Fibroblast of the aortic adventitia (primary cell): ENCODE measurements at places on chromosomes 5 and 9. TPM values are rescaled to one million over a fixed set of nuclear protein-coding genes. Genes with fewer than 3 reads are reported as not detected.

DNA sequence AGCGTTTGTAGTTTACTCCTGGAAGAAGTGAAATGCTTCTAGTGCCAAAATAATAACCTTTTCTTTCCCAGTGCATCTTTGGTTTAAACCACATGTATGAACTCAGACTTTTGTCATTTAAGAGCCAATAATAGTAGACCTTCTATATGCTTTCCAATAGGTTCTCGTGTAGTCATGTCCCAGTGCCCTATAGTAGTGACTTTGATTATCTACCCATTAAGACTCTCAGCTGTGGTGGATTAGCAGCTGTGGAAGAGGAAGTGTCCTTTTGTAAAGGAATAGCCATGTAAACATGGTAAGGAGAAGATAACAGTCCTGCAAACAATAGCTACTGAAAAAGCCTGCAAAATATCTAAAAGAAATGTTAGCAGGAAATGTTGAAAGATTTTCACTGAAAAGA, 765.3 kb downstream of the MTRR start:
- no peak for DNase-seq

GRAMD2B gene
- 13.5 and 23.5 TPM in 2 replicates for total RNA-seq

GABRP gene
- total RNA-seq: not detected in 2 replicates

NMUR2 gene
- total RNA-seq: not detected in 2 replicates

DMGDH gene
- 4.2 and 7.3 TPM in 2 replicates for total RNA-seq

ZNF354C gene
- total RNA-seq: 8.6 and 10.5 TPM in 2 replicates

FOXI1 gene
- total RNA-seq: not detected in 2 replicates
